ENCODE measurements at places on chromosomes 11 and 22.

GRCh38 chr11:119537306-119538253 is 114.6 kb upstream of the THY1 start:
- DNase-seq = no peak

- DNase-seq = no peak
Measured at GRCh38 chr22:40542821-40543540, 93.5 kb downstream of the MRTFA start.

DNA sequence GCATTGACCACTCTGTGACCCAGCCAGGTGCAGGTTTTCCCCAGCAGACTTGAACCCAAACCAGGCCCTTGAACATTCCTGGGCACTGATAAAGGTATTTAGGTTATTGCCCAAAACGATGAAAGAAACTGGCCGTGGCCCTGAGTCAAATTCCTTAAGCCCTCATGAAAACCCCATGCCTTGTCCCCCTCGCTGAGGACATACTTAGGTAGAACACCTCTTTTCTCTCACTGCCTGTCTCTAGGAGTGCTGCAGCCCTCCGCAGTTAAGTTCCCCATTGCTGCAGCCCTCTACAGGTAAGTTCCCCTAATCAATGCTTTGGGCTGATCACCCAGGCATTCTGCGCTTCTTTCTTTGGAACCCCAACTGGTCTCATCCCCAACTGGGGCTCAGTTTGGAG is 961.6 kb downstream of the TBC1D22A start:
- no peak for DNase-seq

- no peak for DNase-seq
Measured at GRCh38 chr22:48940266-48941032, 887.2 kb downstream of the BRD1 start.

DNA sequence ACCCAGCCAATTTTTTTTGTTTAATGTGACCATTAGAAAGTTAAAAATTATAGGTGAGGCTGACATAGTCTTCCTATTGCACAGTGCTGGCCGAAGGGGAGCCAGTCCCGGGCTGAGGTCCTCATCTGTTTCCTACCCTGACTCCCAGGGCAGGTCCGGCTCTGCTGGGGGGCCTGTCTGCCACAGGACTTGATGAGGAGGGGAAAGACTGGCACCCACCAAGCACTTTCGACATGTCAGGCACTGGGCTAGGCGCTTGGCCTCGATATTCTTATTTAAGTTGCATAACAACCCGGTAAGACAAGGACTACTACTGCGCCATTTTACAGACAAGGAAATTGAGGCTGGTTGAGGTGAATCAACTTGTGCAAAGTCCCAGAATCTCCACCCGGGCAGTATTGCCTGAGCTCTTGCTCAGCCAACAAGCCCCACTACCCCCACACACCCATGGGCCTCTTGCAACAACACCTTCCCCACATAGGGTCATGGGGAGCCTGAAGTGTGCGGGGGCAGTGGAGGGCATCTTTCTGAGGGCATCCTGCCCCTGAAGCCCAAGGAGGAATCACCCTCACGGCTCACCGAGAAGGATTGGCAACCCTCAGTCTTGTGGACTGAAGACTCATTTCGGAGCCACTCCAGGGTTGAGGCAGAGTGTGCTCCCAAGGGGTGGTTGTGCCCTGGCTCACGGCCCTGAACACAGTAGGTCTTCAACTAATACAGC is 62.7 kb upstream of the LINC01488 start:
- DNase-seq = no peak

GRCh38 chr11:73469401-73469800 is 93.2 kb downstream of the RELT start:
- DNase-seq = no peak

GRCh38 chr22:46091277-46091977 is 58.9 kb upstream of the PPARA start:
- DNase-seq = no peak

- DNase-seq = no peak
Measured at GRCh38 chr11:1358286-1358685, 31.4 kb upstream of the BRSK2 start.

DNA sequence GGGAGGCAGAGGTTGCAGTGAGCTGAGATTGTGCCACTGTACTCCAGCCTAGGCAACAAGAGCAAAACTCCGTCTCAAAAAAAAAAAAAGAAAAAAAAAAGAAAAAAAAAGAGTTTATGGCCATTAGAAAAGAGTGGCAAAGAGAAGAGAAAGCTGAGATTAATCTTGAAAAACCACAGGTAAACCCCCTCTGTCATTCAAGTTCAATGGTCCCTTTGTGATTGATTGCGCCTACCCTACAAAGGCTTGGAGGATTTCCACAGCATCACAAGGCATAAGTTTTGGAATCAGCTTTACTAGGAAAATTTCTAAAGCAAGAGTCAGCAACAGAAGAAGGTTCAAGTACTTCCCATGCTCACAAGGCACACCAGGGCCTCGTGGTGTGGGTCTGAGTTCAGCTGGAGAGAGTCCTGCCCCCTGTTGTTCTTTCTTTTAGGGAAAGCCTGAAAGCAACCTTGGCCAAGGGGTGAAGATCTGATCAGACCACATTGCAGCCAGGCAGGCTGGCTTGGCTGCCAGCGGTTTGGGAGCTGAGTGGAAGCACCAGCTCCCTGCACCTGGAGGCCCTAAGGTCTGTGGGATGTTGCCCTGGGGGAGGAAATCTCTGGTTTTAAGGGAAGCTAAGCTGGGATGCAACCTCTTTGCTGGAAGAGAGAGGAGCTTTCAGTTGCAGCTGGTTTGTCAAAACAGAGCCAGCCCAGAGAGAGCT is 41.8 kb downstream of the SLN start:
- no peak for DNase-seq

- DNase-seq = no peak
Measured at GRCh38 chr22:37176464-37177061, 11.5 kb downstream of the C1QTNF6 start.

GRCh38 chr11:68003846-68004550 is at the start of gene UNC93B1:
TSS of gene UNC93B1 (minus strand) at chr11:68004097. CDS start at chr11:68004043, 54 bp downstream.
- peak; percentile 82 for DNase-seq

DNA sequence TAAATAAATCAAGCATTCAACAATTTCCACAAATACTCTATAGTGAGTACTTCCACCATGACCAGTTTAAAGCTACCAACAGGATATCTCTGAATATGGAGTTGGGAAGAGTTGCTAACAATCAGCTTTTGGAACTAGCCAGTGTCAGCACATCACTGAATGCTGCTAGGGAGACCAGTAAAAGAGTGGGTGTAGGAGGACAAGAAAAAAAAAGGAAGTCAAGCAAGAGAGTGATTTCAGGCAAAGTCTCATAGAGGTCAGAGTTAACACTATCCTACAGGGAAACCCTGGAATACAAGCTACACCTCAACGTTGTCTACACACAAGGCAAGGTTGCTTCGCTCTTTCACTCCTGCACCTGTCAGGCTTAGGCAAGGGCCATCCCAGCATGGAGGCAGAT is 24.2 kb downstream of the EIF3F start:
- no peak for DNase-seq

GRCh38 chr11:107713009-107713408 is 1.2 kb upstream of the SLN start:
- no peak for DNase-seq

DNA sequence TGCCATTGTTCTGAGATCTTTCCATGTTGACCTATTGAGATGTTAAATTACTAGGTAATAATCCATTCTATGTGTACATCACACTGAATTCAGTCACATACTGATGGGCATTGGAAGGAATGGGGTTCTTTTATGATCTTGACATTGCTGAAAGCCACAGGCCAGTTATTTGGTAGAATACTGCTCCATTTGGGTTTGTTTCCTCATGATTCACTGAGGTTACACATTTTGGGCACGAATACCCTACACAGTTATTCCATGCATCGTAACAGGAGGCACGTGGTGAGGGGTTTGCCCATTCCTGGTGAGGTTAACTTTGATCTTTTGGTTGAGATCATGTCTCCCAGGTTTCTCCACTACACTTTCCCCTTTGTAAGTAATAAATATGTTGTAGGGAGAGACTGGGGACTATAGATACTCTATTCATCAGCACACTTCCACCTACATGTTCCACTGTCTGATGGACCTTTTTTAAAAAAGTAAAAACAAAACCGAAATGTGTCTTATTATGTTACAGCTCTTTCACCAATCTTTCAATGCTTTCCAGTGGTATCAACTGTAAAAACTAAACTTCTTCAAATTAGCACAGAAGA is 12.0 kb upstream of the FOLR1 start:
- no peak for DNase-seq

- DNase-seq = no peak
Measured at GRCh38 chr11:131682373-131683015, 312.1 kb downstream of the NTM start.

GRCh38 chr11:126419801-126420697 is 64.6 kb downstream of the ST3GAL4 start:
- DNase-seq = no peak

- no peak for DNase-seq
Measured at GRCh38 chr22:19645391-19645790, 68.9 kb upstream of the SEPTIN5 start.

GRCh38 chr11:36130401-36130800 is 158.8 kb downstream of the COMMD9 start:
- DNase-seq = no peak

GRCh38 chr11:72834905-72835304 is 20.7 kb downstream of the ATG16L2 start:
- DNase-seq = no peak

All from activated CD4-positive, alpha-beta T cell treated with anti-CD3 and anti-CD28 coated beads for 24 hours (primary cell).